ENCODE measurements at places on chromosomes 6 and 20.

GRCh38 chr20:16350465-16350864, 222.8 kb downstream of the KIF16B start:
- no peak for DNase-seq

- DNase-seq: no peak
Observed at GRCh38 chr6:97294451-97294850, 11.4 kb upstream of the MMS22L start.

GRCh38 chr6:11947063-11947462, 65.0 kb upstream of the HIVEP1 start:
- no peak for DNase-seq

GRCh38 chr6:124142852-124143251, 339.2 kb downstream of the NKAIN2 start:
- DNase-seq: no peak

GRCh38 chr20:53428996-53429395, 164.6 kb downstream of the ZNF217 start:
- no peak for DNase-seq

DNA sequence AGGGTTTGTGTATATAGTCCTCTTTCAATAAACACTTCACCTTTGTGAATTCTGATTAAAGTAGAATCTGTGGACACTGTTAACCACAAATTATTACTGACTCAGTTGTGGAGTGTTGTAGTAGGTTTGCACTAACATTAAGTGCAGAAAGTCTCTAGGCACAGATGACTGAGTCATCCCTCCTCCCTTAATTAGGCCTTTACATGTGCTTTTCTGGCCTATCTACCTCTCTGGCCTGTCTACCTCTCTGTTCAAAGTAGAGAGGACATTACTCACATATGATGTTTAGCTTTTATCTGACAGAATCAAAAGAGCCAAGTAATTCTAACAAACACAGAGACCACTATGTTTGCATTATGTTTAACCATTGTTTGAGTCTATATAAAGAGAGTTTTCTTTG, 783.0 kb downstream of the TENT5A start:
- DNase-seq: no peak

GRCh38 chr20:49769048-49769581, 43.5 kb upstream of the SLC9A8 start:
- no peak for DNase-seq

DNA sequence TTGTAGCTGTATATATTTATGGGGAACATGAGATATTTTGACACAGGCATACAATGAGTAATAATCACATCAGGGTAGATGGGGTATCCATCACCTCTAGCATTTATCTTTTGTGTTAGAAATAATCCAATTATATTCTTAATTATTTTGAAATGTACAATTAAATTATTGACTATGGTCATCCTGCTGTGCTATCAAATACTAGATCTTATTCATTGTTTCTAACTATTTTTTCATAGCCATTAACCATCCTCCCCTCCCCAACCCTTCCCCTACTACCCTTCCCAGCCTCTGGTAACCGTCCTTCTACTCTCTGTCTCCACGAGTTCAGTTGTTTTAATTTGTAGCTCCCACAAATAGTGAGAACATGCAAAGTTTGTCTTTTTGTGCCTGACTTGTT, 28.5 kb downstream of the NKX2-4 start:
- no peak for DNase-seq

- no peak for DNase-seq
Observed at GRCh38 chr6:136766274-136766673, 26.0 kb downstream of the MAP3K5 start.

- no peak for DNase-seq
Observed at GRCh38 chr20:52348434-52348833, 156.9 kb upstream of the ZFP64 start.

- DNase-seq: no peak
Observed at GRCh38 chr20:63374504-63374903, 13.4 kb upstream of the CHRNA4 start.

DNA sequence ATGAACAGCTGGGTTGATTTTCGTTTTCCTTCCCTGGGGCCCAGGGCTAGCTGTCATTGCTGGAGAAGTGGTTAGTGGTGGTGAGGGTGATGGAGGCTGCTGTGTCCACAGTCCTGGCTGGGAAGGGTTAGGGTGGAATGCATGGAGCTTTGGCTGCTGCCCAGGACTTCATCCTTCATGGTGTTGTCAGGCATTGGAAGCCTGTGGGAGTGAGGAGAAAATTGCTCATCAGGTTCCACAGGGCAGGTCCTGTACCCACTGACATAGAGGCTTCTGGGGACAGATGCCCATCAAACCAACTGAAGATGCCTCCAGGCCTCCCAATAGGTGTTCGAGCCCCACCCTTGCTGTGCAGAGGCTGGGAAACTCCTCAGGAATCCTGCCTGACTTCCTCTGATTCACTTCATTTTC, 262.4 kb upstream of the SUPT3H start:
- no peak for DNase-seq

DNA sequence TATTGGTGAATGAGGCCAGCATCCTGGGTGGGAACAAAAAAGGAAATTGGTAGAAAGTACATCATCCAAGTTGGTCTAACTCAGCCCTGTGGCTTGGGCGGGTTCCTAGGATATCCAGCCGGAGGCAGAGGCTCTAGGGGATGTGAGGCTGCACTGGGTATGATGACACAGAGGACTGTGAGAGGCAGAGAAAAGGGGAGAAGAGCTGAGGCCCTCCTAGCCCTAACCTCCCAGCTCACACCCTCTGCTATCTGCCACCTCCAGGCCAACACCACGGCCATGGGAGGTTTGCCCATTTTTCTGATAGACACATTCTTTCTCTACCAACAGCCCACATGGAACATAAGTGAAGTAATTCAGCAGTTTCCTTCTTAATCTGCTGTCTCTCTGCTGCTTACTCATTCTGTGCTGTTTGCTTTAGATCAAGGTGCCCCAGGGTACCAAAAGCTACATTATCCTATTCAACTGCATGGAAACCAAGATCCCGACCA, 284.4 kb downstream of the ESR1 start:
- no peak for DNase-seq

DNA sequence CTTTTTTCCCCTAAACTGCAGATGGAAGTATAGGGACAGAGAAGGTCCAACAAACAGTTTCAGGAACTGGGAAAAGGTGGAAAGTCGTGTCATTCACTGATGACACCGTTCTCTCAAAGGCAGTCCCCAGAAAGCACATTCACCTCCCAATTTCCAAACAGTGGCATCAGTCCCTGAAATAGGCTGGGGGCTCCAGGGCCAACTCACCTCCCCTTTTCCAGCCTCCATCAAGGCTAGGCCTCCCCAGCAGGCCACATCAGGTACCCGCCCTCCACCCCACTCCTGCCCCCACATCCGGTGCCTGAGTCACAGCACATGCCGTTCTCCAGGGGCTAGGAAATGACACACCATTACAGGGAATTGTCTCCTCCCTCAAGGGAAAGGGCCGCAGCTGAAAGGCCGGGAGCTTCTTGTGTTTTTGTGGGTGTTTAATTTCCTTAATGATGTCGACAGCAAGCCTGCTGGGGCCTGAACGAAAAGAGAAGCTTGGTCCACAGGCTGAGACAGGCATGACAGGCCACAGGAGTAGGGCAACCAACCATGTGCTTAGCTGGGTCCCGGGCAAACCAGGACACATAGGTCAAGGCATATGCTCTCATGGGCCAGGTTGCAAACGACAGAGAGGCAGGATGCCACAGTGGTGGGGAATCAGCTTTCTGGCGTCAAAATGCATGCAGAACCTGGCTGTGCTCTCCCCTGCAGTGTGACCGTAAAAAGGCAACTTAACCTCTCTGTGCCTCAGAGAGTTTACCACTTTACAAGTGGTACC, 39.2 kb downstream of the ZMYND8 start:
- no peak for DNase-seq

DNA sequence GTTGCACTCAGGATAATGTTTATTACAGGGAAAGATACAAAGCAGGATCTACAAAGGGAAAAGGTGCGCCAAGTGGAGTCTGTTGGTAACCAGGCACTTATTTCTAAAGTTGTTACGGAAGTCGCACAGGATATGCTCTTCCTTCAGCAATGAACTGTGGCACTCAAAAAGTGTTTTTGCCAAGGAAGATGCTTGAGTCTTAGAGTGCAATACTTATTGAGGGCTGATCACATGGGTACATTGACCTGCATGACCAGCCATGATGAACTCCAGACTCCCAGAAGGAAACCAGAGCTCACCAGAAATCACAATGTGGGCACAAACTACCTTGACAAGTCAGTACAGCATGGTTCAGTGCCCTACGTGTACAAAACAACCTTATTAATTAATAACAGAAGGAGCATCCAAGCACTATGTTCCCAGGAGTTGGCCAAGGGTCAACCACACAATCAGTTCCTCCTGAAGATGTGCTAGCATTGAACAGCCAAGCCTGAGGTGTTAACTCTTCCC, 270.7 kb upstream of the TFAP2D start:
- no peak for DNase-seq

DNA sequence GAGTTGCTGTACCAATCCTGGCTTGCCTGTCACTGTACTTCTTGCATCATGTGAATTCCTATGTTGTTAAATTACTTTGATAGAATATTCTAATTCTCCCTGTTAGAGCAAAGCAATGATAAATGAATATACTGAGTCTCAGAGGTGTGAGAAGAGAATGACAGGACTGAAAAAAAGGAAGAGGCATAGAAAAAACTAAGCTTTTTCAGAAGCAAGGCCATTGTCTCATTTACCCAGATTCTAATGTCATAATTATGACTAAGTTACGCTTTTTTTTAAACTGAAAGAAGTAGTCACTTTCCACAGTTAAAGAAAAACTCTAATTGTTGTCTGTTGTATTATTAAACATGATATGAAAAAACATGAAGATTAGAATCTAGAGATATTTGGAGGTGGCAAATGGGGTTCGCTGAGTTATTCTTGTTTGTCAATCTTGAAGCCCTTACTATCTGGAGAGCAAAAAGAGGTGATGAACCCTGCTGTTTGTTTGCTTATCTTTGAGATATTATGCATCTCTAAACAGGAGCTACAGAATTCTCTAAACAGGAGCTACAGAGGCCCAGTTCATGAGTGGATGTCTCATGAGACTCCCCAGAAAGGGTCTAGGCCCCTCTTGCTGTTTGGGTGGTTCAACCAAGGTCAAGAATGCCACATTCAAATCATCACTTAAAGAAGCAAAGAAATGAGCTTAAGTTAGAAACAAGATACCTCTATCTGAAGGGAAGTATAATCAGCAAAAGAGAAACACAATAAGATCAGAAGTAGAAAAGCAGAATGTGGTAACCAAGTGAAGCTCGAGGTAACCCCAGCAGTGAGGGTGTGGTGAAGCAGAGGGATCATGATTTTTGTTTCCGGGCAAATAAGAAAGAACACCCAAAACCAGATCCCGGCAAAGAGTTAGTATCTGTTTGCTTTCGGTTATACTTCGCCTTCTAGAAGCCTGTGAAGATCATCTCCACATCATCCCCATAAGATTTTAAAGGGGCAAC, 33.3 kb upstream of the THEMIS start:
- no peak for DNase-seq

- no peak for DNase-seq
Observed at GRCh38 chr20:34831936-34832335, 6.5 kb upstream of the NCOA6 start.

GRCh38 chr6:75932067-75932466, 140.4 kb downstream of the IMPG1 start:
- DNase-seq: no peak

DNA sequence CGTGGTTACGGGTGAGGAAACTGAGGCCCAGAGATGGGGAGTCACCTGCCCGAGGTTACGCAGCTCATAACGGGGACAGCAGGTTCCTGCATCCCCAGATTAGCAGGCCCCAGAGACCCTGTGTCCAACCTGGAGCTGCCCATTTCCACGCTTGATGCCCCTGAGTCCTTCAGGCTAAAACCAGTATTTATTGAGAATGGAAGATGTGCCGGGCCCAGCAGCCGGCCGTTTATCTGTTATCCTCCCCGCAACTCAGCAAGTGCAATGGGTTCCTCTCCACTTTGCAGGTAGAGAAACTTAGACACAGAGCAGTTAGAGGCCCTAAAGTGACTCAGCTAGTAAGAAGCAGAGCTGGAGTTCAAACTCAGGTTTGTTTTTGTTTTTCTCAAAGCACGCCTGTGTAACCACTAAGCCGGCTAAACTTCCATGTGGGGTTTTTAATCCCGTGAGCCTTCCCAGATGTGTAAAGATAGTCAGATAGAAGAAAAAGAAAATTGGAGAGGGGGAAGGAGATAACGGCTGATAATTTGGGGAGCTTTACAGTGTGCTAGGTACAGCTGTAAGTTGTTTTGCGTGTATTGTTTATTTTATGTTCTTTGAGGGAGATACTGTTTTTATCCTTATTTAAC, 775 bp downstream of the PFDN4 start:
- DNase-seq: no peak

- no peak for DNase-seq
Observed at GRCh38 chr6:47203266-47203937, 106.3 kb downstream of the TNFRSF21 start.

DNA sequence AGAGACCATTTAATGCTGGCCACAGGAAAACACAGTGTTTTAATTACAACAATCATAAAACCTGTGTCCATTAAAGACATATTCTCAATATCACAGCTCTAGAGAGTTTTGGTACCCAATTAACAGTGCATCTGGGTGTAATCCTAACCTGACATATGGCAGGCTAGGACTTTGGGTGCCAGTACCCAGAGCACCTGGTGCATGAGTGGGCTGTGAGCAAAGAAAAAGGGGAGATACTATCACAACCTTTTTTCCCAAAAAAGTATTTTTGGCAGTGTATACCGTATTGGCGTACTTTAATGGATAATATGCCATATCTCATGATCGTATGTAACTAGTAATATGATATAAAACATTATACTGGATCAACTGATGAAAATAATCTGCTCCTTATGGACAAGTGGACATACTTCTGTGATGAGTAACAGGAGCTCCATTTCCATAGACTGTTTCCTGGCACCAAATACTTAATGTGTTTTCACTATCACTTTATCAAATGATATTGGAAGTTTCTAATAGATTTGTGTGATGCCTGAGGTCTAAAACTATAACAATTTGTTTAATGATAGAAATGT, 91.7 kb downstream of the COL19A1 start:
- DNase-seq: no peak

GRCh38 chr6:64100702-64101303, 465.2 kb downstream of the PHF3 start:
- DNase-seq: no peak

GRCh38 chr6:93417421-93418013, 1.8 kb downstream of the EPHA7 start:
- DNase-seq: no peak

- DNase-seq: no peak
Observed at GRCh38 chr6:56934876-56935275, 20.0 kb upstream of the BEND6 start.

DNA sequence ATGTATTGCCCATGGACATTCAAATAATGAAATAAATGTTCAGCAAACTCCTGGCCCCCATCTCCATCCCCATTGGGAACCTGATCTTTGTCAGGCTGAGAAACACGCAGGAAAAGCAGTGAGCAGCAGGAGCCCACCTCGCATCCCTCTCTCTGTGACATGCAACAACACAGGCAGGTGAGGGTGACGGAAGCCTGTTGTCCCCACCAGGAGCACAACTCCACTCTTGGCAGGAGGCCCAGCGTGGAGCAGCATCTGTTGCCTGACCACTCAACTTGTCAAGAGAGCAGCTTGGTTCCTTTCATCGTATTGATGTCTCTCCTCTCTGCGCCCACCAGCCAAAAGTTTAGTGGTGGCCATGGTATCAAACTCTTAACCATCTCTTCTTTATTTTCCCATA, 586.9 kb upstream of the ARID1B start:
- no peak for DNase-seq

GRCh38 chr6:113258771-113259170, 598.4 kb upstream of the MARCKS start:
- DNase-seq: no peak

- no peak for DNase-seq
Observed at GRCh38 chr20:46588532-46589511, 38.4 kb upstream of the OCSTAMP start.

GRCh38 chr20:63449796-63450730, 22.4 kb downstream of the KCNQ2 start:
- no peak for DNase-seq
